ENCODE measurements at places on chromosomes 11 and 22. TPM values are rescaled to one million over a fixed set of nuclear protein-coding genes. Genes with fewer than 3 reads are reported as not detected.
A peak's percentile ranks its signal among the peaks of the same experiment; 100 is the strongest.

C11orf21 gene
- total RNA-seq, result not detected

DDX6 gene
- total RNA-seq, result 82.4 TPM

SCGB1C1 gene
- total RNA-seq, result not detected

TSSK2 gene
- not detected for total RNA-seq

SLC15A3 gene
- total RNA-seq, result 6.8 TPM

C11orf86 gene
- not detected for total RNA-seq

YAP1 gene
- 64.7 TPM for total RNA-seq

DSCAML1 gene
- total RNA-seq, result 0.07 TPM

BTG4 gene
- total RNA-seq, result not detected

SYT8 gene
- 5.8 TPM for total RNA-seq

OR52A1 gene
- not detected for total RNA-seq

GUCY1A2 gene
- not detected for total RNA-seq

DEUP1 gene
- not detected for total RNA-seq

CAT gene
- 50.8 TPM for total RNA-seq

DNA sequence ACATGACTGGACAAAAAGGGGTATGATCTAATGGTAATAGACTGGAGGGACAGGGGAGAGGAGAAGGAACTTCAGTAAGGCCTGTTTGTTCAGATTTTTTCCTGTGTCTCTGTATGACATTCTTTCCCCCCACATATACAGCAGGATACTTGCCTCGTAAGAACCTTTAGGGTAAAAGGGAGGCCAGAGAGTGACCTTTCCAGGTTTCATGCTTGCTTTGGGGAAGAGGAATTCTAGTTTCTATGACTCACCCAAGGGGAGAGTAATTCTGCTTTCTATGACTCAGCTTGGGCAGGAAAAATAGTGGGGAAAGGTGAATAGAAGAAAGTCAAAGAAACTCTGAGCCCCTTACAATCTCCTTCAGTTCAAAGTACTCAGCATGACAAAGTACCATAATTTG is 457.0 kb downstream of the DLG2 start:
- peaks cover 14% of the 10 kb centered on the region for H3K4me1 ChIP-seq
- peak overlapping the region; percentile 38 for H3K4me3 ChIP-seq
- H3K36me3 ChIP-seq, result no peaks in the 10 kb centered on the region
- DNase-seq, result peak; percentile 7
- H3K27ac ChIP-seq, result peak overlapping the region; percentile 86

GRCh38 chr11:57163160-57163868 is 18.4 kb upstream of the LRRC55 start:
- peaks cover 52% of the 10 kb centered on the region for H3K27me3 ChIP-seq
- no peaks in the 10 kb centered on the region for H3K36me3 ChIP-seq
- H3K4me1 ChIP-seq, result no peaks in the 10 kb centered on the region
- no peak for DNase-seq
- no peak overlapping the region for H3K27ac ChIP-seq

DNA sequence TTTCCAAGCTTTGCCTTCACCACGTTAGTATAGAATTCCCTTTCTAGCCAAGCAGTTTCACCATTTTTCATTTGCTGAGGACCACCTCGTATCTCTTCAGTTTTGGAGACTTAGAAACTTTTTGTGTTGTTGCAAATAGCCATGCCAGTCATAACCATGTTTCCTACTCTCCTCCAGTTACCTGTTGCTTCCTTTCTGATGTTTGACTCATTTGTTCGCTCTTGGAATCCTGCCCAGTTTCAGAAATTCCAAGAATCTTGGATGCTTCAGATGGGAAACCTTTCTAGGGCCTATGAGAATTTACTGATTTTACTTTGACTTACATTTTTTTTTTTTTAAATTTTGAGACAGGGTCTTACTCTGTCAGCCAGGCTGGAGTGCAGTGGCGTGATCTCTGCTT is 65.4 kb downstream of the PPP6R3 start:
- no peaks in the 10 kb centered on the region for H3K27me3 ChIP-seq
- no peak for DNase-seq
- peaks cover 43% of the 10 kb centered on the region for H3K36me3 ChIP-seq

DNA sequence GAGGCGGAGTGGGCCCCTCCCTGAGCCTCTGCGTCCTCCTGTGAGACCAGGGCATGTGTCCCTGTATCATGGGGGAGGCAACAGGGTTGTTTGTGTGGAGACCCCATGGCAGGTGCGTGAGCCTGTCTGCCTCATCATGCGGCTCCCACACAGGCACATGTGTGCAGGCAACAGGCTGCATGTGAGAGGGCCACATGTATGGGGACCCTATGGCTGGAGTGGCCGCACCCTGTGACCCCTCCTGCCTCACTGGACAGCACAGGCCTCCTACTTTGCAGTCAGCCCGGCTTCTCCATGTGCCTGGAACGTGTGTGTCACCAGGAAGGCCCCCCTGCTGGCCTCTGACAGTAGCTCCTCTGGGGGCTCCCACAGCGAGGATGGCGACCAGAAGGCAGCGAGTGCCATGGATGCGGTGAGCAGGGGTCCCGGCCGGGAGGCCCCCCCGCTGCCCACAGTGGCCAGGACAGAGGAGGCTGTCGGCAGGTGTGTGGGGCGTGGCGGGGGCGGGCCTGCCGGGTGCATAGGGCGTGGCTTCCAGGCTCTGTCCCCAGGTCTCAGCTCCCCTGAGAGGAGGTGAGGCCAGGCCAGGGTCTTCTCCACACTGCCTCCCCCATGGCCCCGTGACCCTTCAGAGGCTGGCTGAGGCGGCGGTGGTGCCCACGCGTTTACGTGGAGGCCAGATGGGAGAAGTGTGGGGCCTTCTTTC is 34.1 kb downstream of the SBF1 start:
- H3K4me3 ChIP-seq, result no peak overlapping the region
- peaks cover 11% of the 10 kb centered on the region for H3K4me1 ChIP-seq
- no peaks in the 10 kb centered on the region for H3K27me3 ChIP-seq
- peak overlapping the region; percentile 69 for H3K27ac ChIP-seq
- H3K36me3 ChIP-seq, result peaks cover 66% of the 10 kb centered on the region

DNA sequence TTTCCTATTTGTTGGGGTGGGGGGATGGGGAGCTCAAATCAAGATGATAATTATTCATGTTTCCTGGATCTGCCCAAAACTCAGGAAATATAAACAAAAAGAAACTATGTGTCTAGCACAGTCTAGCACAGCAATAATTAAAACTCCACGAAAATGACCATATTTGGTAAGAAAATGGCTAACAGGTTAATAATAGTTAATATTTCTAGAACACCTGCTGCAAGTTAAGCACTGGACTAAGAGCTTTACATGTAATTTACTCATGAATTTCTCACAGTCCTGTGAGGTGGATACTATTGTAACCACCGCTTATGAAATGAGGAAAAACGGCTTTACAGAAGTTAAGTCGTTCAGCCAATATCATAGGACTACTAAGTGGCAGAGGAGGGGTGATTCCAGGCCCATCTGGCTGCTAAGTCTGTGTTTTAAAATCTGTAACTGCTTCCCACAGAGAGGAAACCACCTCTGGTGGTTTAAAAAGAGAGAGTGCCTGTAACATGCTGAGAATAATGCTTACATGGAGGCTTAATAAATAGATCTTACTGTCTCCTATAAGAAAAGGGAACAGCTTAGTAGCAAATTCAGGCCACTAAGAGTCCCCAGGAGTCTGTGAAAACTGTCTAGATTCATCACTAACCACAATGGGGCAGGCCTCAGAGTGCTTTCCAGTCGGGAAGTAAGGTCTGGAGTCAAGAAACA is 11.0 kb upstream of the AMOTL1 start:
- no peak overlapping the region for H3K4me3 ChIP-seq
- no peaks in the 10 kb centered on the region for H3K36me3 ChIP-seq
- no peaks in the 10 kb centered on the region for H3K4me1 ChIP-seq
- no peak for DNase-seq
- H3K27ac ChIP-seq, result no peak overlapping the region

GRCh38 chr11:61827571-61828378 is at the start of gene FADS2:
Gene FADS2 (plus strand): TSS chr11:61828300. CDS start chr11:61828391, 91 bp downstream.
- peak; percentile 50 for DNase-seq
- peaks cover 68% of the 10 kb centered on the region for H3K27me3 ChIP-seq
- H3K4me1 ChIP-seq, result no peaks in the 10 kb centered on the region
- H3K4me3 ChIP-seq, result peak within 1 kb of the TSS; percentile 71

DNA sequence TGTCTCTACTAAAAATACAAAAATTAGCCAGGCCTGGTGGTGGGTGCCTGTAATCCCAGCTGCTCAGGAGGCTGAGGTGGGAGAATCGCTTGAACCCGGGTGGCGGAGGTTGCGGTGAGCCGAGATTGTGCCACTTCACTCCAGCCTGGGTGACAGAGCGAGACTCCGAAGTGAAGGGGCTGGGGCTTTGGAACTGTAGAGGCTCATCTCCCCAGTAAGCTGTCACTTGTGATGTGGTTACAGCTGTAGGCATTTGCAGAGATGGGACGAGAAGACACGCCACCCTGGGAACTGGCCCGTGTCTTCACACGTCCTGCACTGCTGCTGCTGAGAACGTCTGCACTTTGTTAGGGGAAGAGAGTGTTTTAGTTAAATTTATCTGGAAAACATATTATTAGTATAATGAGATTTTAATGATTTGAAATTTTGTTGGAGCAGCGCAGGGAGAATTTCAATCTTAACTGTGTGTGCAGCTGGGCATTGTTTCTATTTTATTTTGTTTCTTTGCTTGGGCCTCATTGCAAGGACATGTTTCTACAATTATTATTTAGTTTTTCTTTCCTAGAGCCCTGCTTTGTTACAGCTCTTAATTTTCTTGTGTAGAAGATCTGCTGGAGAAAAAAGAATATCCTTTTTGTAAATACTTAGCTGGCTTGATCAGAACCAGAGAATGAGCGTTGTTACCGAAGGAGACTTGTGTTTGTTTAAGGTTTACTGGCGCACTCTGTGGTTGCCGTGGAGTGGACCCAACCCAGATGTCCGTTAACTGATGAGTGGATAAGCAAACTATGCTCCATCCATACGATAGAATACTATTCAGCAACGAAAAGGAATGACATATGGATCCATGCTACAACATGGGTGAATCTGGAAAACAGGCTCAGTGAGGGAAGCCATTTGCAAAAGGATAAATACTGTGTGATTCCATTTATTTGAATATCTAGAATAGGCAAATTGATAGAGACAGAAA is 18.4 kb downstream of the PARVB start:
- peaks cover 8% of the 10 kb centered on the region for H3K4me1 ChIP-seq
- no peaks in the 10 kb centered on the region for H3K27me3 ChIP-seq
- H3K36me3 ChIP-seq, result no peaks in the 10 kb centered on the region
- DNase-seq, result no peak

DNA sequence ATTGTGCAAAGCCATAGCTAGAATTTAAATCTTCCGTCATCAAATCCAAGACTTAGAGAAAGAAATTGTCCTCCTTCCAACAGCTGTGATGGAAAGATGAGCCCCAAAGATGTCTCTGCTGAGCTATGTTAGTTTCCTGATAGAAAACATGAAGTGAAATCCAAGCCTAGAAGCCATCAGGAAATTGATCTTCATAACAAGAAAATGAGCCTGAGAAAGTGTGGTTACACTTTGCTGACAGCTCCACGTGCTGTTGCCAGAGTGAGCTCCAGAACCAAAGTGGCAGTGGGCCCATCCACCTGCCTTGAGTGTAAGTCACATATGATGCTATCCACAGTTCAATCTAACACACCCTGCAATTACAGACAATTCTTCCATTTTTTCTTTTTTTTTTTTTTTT is 58.0 kb upstream of the UBASH3B start:
- no peak for DNase-seq
- no peaks in the 10 kb centered on the region for H3K4me1 ChIP-seq

- H3K27me3 ChIP-seq, result no peaks in the 10 kb centered on the region
- no peak for DNase-seq
- H3K4me3 ChIP-seq, result no peak overlapping the region
- H3K27ac ChIP-seq, result no peak overlapping the region
Observed at GRCh38 chr22:31378123-31378522, 21.3 kb upstream of the DRG1 start.

DNA sequence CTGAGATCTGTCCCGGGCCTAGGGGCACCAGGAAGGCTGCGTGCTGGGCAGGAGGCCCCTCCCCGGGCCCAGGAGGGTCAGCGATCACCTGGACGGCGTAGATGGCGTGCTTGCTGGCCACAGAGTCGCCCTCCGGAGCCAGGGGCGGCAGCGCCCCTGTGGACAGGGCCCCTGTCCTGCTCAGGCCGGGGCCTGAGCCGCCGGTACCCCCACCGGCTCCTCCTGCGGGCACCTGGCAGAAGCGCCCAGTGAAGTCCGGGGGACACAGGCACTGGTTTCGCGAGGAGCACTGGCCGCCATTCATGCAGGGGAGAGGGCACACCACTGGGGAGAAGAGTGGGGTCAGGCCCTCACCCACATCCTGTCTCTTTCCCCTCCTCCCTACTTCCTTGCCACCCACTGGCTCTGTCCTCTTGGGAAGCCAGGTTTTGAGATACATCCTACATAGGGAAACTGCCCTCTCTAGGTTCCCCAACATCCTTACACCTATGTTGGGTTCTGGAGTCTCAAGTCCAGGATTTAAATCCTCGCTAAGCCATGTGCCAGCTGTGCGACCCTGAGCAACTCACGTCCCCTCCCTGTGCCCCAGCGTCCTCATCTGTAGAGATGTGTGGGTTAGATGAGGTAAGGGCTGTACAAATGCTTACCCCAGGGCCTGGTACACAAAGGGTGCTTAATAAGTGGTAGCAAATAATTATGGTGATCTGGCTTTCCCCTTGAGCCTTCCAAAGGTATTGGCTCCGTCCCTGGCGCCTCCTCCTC is 3.9 kb downstream of the LTBP3 start:
- peak overlapping the region; percentile 77 for H3K4me3 ChIP-seq
- DNase-seq, result no peak

GRCh38 chr11:26227883-26228502 is 103.9 kb upstream of the ANO3 start:
- H3K27ac ChIP-seq, result no peak overlapping the region
- no peaks in the 10 kb centered on the region for H3K36me3 ChIP-seq
- no peak overlapping the region for H3K4me3 ChIP-seq
- peaks cover 13% of the 10 kb centered on the region for H3K4me1 ChIP-seq
- DNase-seq, result no peak

DNA sequence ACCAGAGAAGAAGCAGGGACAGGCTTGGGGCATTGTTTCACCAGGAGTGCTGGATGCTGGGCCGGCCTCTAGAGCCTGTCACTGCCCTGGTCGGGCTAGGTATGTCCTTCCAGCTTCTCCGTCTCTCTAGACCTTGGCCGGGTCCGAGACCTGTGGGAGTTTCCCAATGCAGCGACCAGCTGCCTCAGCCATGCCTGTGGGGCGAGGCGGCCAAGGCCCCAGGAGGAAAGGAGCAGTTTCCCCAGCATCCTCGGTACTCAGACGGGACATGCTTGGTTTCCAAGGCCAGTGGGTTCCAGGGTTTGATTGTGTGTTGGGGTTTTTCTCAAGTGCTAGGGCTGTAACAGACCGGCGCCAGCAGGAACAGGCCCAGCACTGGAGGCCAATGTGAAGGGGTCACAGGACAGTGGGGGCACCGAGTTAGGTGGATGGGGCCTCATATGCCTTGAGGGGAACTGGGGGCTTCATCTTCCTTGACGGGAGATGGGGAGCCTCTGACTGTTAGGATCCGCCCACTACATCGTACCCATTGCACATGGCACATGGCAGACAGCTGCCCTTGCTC is 339.0 kb downstream of the TBC1D22A start:
- no peak for DNase-seq
- no peak overlapping the region for H3K4me3 ChIP-seq
- H3K27ac ChIP-seq, result no peak overlapping the region
- H3K36me3 ChIP-seq, result peaks cover 4% of the 10 kb centered on the region

- H3K36me3 ChIP-seq, result no peaks in the 10 kb centered on the region
- H3K4me3 ChIP-seq, result no peak overlapping the region
- H3K4me1 ChIP-seq, result no peaks in the 10 kb centered on the region
- DNase-seq, result no peak
Observed at GRCh38 chr11:10502770-10503169, 38.2 kb downstream of the RNF141 start.

GRCh38 chr11:2653198-2653551 is 46.6 kb downstream of the KCNQ1OT1 start:
- H3K36me3 ChIP-seq, result no peaks in the 10 kb centered on the region
- DNase-seq, result no peak
- H3K27me3 ChIP-seq, result peaks cover 24% of the 10 kb centered on the region
- no peak overlapping the region for H3K27ac ChIP-seq
- H3K4me1 ChIP-seq, result peaks cover 14% of the 10 kb centered on the region
- no peak overlapping the region for H3K4me3 ChIP-seq
